GF-D8 (cell line): ENCODE measurements at places on chromosomes 11 and 22.

DNA sequence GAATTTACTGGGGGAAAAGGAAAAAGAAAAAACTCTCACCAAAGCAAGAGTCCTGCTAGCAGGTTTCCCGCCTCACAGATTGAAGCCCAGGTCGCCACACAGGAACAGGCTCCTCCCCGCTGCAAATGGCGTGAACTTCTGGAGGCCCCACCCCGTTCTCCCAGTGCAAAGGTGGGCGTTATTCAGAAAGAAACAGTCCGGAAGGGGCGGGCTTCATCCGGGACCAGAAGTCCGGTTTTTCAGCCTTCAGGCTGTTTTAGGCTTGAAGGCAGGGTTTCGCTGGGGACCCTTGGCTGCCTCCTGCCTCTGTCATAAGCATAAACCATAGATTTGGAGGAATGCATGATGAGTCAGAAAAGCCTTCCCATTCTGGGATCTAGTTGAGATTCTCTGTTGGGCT, 148.3 kb upstream of the POU2AF2 start:
- no peak for DNase-seq

DNA sequence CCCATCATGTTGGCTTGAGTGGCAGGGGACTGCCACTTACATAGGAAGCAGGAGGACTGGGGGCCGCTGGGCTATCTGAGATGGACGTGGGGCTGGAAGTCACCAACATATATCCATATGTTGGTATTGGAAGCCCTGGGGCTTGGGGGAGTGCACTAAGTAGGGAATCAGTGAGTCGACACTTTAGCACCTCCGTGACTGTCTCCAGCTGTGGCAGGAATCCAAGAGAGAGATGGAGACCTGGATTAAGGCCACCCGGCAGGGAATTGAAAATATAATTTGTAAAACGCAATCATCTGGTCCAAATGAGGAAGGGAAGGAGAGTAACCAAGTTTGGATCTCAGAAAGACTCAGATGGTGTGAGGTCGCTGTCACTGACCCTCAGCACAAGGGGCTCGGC, 68.4 kb downstream of the ELFN2 start:
- no peak for DNase-seq

GRCh38 chr11:83042964-83043711, 28.6 kb downstream of the RAB30 start:
- DNase-seq, result no peak

DNA sequence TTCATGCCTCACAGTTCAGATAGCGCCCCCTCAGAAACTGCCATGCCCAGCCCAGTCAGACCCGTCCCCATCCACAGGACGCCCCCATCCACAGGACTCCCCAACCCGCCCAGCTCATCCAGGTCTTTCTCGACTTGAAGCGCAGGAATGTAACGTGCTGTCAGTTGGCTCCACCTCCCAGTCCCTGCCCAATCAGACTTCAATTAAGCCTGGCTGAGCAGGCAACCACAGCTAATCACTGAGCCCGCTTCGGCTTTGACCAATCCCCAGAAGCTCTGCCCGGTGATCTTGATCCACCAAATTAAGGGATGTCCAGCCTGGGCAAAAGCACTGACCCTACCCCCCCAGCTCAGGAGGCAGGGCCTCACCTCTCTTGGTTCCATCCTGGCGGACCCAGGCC, 10.5 kb upstream of the MFNG start:
- DNase-seq, result no peak

GRCh38 chr11:102430158-102430836, 22.3 kb downstream of the TMEM123 start:
- DNase-seq, result peak; percentile 54

GRCh38 chr22:49627217-49628181, 200.2 kb downstream of the BRD1 start:
- DNase-seq, result no peak

GRCh38 chr11:71096751-71097388, 155.5 kb downstream of the SHANK2 start:
- no peak for DNase-seq

GRCh38 chr11:67418476-67419281, 3.2 kb downstream of the CARNS1 start:
- DNase-seq, result peak; percentile 19

DNA sequence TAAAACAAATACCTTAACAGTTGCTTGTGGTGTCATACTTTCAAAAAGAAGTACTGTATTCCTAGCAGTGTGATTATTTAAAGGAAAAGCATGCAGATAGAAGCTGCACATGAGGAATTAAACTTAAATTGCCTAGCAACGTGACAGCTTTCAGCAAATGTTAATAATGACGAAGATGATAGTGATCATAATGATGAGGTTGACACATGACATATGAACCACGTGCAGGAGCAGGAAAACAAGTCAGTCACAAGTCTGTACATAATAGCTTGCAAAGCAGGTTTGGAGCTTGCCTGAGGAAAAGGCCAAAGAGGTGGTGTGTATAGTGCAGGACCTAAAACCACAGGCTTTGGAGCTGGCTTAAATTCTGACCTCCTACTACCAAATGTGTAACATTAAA, 30.6 kb upstream of the PIK3C2A start:
- no peak for DNase-seq

GRCh38 chr11:80371931-80372330, 931.1 kb upstream of the TENM4 start:
- no peak for DNase-seq

- no peak for DNase-seq
These were observed 115.9 kb downstream of the FBXO7 start for GRCh38 chr22:32590556-32590955.

GRCh38 chr11:81420668-81421250, 1312.9 kb downstream of the FAM181B start:
- no peak for DNase-seq

DNA sequence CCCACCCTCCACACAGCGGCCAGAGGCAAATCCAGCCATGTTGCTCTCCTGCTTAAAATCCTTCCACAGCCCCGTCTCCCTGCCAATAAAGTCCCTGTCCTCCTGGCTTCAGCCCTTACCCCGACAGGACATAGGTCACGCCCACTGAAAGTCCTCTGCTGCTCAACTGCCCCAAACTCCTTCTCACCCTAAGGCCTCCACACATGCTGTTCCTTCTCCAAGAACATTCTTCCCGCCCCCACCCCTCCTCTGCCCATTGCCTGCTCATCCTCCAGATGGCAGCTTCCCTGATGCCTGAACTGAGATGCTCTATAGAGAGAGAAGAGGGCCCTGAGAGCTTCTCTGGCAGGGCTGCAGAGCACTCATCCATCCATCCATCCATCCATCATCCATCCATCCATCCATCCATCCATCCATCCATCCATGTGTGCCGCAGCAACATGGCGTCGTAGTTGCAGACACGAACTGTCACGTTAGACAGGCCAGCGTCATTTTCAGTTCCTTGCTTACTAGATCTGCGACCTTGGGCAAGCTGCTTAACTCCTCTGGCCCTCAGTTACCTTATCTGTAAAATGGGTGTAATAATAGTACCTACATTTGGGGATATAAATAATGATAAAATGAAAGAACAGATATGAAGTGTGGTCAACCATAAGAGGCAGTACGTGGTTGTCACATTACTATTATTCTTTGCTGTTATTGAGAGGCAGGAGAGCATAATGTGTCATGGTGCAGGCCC, 9.4 kb downstream of the NPTXR start:
- no peak for DNase-seq

DNA sequence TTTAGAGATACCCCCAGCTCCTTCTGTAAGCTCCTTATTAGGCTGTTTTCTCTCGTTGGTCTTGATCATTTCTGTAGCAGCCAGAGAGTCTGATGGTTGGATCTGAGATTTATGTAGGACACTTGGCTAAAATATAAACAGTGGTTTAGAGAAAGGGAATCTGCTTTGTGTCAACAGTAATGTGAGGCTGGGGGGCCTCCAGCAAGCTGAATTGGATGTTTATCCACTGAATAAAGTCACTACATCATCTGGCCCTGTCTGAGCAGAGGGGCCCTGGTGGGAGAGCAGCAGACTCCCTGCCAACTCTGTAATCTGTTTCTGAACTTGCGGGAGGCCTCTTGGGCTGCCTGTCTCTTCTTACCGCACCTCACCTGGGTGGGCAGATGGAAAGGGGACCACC, 328.5 kb upstream of the PLET1 start:
- DNase-seq, result no peak

DNA sequence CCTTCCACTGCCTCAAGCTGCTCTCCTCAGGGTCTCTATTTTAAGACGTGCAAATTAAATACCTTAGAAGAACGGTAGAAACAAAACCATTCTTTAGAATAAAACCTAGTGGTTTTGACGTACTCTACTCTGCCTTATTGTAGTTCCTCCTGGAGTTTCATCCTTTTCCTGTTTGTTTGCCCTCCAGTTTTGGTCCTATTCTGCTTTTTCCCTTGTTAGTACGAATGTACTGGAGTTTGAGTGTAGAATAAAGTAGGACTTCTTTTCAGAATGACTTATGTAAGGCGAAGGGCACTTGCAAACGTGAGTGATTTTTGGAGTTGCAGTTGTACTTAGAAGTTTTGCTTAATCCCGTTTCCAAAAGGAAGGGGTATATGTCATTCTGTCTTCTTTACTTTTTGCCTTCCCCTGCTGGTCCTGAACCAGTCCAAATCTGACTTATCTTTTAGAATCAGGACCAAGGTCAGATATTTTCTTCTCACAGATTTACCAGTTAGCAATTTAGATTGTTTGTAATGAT, 1.4 kb downstream of the SIK2 start:
- DNase-seq, result no peak

GRCh38 chr11:93908689-93909088, 58.3 kb upstream of the VSTM5 start:
- DNase-seq, result no peak

DNA sequence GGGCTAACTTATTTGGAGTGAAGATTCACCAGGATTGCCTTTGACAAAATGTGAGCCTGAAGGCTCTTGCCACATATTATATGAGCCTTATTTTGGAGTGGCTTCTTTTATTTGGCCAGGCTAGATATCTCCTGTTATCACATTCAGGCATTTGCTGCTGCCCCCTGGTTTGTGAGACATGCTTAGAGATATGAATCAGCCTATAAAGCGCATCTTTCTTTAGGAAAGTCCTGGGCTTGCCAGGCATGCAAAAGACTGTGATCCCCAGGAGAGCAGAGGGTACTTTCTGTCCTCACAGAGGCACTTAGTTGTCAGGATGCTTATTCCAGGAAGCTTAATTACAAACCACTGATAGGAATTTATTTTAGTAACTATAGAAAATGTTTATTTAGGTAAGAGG, 333.3 kb downstream of the FAT3 start:
- no peak for DNase-seq

GRCh38 chr11:86695373-86695772, 23.0 kb upstream of the ME3 start:
- no peak for DNase-seq

- no peak for DNase-seq
These were observed 283.0 kb downstream of the DDX10 start for GRCh38 chr11:108947654-108948570.
